ENCODE measurements at places on chromosomes 11 and 22.

GRCh38 chr11:78731027-78731426 is 156.4 kb upstream of the NARS2 start:
- no peak for DNase-seq

GRCh38 chr11:2424811-2425495 is 19.4 kb downstream of the TRPM5 start:
- no peak for DNase-seq

GRCh38 chr11:115605871-115606497 is 101.8 kb upstream of the CADM1 start:
- no peak for DNase-seq

GRCh38 chr11:104609311-104610085 is 288.8 kb downstream of the CASP12 start:
- no peak for DNase-seq

DNA sequence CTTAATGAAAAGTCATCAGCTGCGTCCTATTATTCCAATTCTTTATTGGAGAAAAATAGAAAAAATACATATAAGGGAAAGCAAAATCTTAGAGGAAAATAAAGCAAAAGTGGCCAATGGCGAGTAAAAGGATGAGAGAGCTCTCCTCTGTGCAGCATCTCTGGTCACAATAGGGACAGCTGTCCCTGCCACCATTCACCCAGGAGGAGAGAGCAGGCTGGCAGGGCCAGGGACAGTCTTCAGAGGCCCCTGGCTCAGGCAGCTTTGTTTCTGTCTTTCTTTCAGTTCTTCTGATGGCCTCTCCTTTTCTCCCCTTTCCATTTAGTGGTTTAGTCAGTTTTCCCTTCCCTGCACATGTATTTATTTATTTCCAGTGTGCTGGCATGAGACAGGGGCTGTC is 941.3 kb downstream of the NTM start:
- no peak for DNase-seq

DNA sequence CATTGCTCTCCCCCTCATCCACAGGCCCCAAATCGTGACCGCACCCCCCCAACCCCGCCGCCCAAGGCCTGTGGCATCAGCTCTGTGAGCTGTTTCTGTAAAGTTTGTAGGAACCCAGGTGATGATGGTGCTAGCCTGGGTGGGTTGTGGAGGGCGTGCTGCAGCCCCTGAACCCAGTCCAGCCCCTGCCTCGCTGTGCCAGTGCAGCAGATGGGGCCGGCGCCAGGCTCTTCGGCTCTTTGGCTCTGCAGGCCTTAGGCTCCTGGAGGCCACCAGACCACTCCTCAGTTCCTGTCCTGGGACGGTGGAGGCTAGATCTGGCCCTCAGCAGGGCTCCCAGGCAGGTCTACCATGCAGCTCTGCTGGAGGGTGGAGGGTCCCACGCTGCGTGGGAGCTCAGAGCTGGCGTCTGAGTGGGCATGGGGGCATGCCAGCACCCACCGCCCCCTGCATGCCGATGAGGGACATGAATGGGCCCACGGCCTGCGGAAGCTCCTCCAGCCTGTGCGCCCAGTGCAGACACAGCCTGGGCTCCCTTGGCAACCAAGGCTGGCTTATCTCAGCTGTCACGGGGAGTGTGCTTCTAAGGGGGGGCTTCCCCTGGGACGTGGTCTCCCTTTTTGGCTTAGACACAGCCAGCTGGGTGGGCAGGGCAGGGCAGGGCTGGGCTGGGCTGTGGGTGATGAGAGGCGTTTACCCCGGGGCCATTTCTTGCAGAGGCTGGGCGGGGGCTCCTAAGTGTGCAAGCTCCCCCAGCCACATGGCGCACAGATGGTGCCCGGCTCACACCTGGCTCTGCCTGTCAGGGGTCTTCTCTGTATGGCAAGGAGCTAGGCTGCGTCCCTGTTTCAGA is 1187.6 kb downstream of the BRD1 start:
- no peak for DNase-seq

DNA sequence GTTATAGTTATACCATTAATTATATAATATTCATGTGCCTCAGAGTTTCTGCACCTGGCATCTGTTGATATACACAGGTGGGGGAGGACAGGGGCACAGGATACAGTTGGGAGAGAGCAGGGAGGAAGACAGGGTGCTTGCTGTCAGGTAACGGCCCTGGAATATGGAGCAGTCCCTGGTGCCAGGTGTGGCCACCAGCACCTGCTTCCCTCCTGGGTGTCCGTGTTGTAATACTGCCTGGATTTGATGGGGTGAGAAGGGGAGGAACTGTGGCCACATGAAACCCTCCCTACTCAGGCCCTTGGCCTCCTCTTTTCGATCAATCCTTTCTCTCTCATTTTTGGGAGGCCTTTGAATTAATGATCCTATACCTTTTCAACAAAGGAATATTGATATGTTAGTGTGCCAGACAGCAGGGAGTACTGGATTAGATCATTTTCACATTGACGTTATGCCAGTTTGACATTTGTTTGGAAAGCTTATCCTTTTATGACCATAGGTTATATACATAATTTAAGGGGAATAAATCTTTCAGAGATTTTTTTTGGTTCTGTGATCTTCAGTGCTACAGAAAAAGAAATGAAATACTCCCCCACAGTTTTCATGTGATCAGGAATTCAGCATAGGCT is 88.6 kb downstream of the TEAD1 start:
- no peak for DNase-seq

DNA sequence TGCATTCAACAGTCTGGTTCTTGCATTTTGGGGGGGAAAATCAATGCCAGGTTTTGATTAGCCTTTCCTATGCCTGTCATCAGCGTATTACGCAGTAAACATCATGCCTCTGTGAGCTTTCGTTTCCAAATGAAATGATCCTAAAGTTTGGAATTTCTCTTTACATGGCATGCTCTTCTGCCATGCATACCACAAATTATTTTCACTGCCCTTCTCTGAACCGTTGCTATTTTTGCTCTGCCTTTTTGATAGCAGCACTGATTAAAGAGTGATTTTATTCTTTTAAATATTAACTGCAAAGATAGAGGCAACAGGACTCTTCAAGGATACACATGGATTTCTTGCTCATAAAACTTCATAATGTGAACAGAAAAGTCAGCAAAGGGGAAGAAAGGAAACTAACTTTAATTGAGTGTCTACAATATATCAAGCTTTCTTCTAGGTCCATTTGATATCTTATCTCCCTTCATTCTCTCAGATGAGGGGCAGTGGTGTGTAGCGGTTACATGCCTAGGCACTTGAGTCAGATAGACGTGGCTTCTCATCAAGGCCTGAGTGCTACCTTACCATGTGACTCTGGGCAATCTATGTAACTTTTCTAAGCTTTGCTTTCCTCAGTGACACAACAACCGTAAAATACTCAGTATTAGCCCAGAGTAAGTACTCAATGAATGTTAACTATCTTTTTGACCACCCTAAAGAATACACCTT is 25.0 kb upstream of the FZD4 start:
- no peak for DNase-seq

GRCh38 chr11:117449111-117449693 is 121.5 kb downstream of the CEP164 start:
- DNase-seq: no peak

All from activated naive CD8-positive, alpha-beta T cell treated with anti-CD3 and anti-CD28 coated beads, Interleukin-2, amount 10 ng/mL, durations not matched to agents 7 days and 5 days (primary cell).